ENCODE measurements at places on chromosomes 3 and 15.

DNA sequence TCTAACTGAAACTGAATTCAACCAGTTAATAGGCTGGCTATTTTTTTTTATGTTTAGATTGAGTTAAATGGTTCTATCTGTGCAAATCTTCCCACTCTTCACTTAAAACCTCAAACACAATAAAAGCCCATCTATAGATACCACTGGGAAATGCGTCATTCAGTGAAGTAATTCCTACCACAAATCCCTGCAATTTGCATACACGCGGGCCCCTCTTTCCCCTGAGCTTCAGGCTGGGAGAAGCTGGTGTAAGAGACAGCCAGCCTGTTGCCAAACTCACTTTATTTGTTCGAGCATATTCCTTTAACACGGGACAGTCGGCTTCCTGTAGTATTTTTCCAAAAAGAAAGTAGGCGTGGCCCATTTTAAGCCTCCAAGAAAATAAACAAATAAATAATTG is 26.0 kb upstream of the MCTP2 start:
- DNase-seq: no peak

- no peak for DNase-seq
These were observed 15.3 kb downstream of the DNAJC13 start for GRCh38 chr3:132432639-132433038.

GRCh38 chr3:57948080-57948671 is 60.0 kb upstream of the FLNB start:
- DNase-seq: no peak

DNA sequence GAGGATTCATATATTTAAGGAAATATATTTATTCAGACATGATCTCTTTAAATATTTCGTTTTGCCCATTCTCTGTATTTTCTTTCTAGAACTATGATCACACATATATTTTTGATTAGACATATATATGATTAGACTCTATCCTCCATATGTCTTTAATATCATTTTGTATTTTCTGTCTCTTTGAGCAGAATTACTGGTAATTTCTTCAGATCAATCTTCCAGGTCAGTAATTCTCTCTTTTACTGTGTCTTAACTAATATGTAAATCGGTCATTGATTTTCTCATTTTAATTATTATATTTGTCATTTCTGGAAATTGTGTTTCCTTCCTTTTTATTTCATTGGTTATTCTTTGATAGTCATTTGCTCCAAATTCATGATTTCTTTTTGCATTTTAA is 586.2 kb downstream of the NR2F2 start:
- DNase-seq: no peak

GRCh38 chr15:73885954-73886700 is 12.8 kb downstream of the TBC1D21 start:
- DNase-seq: no peak
